ENCODE measurements at places on chromosomes 5 and 9.

- no peak for DNase-seq
Observed at GRCh38 chr5:76716456-76717157, 681 bp downstream of the F2R start.

DNA sequence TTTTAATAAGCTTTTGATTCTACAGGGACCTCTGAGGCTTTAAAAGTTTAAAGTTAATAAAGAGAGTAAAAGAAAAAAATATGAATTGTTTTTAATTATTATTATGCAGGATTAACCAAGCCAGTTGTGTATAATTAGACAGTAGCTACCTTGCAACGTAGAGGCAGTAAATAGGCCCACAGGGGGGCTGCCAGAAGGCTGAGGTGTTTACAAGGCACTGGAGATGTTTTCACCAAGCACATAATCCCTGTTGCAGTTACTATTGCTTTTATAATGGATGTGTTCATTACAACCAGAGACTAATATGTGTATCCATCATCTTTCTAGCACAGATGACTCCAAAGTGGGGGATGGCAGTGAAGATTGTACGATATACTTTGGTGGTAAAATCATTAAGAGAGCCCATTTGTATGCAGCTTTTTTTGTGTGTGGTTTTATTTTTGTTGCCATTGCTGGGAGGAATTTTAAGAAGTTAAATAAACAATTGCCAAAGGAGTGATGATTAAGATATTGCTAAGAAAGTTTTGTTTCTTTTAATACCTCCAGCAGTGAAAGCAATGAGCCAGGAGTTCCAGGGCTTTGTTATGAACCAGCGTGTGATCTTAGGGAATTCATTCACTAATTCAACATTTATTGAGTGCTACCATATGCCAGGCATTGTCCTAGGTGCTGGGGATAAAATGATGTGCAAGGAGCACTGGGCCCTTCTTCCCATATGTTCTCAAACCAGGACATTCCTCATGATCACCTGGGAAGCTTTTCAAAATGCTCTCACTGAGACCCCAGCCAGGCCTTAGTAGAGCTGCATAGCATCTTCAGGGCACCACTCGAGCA lies 138.7 kb upstream of the EFNA5 start:
- no peak for DNase-seq

DNA sequence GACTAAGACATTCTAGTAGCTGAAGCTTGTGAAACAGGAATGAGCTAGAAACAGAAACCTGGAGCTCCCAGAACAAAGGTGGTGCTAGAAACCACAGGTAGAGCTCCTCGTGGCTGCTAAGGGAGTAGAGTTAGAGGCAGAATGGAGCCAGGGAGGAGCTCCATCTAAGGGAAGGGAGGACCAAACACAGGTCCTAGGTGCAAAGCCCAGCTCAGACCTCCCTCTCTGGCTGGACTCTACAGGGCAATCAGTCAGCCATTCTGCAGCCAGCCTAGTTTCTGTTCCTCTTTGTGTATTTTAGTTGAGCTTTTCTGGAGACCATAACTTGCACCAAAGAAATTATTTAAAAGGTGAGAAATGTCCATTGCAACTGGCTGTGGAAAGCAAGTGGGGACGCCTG lies 70.4 kb downstream of the CRB2 start:
- DNase-seq, result no peak

DNA sequence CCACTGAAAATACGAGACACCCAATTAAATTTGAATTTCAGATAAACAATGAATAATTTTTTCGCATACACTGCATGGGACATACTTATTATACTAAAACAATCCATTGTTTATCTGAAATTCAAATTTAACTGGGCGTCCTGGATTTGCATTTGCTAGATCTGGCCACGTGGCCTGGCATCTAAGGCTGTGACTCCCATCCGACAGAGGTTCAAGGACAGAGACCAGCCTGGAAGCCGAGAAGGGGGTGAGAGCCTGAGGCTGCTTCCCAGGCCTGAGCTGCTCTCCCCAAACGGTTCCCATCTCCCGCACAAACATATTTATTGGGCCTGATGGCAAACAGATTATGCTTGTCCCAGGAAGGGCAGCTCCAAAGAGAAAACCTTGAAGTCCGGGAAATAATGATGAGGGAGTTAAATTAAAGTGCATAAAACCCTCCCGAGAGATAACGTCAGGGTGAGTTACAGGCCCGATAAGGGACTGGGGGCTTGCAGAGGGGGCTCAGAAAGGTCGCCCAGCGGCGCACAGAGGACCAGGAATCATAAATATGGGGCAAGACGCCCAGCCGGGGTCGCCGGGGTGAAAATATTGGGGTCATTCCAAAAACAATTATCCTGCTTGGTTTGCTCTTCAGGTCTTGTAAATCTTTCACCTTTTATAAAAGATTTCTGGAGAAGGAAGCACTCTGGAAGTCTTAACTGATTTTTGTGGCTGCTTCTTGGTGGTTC lies 163.7 kb downstream of the GAPVD1 start:
- no peak for DNase-seq

DNA sequence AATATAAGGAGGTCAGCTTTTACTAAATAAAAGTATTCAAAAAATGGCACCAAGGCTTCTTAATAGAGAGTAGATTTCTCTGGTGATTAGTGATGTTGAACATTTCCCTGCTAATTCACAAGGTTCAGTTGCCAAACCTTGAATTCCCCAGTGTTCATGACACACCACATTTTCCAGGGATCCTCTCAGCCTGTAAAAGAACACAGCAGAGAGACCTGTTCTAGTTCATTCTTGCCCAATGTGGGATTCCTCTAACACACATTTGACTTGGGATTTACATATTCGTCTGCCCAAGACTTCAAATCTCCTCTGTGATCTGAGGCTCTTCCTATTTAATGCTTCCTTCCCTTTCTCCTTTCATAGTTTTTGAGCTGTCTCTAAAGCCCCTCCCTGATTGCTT lies 273.2 kb upstream of the CDH9 start:
- DNase-seq, result no peak

DNA sequence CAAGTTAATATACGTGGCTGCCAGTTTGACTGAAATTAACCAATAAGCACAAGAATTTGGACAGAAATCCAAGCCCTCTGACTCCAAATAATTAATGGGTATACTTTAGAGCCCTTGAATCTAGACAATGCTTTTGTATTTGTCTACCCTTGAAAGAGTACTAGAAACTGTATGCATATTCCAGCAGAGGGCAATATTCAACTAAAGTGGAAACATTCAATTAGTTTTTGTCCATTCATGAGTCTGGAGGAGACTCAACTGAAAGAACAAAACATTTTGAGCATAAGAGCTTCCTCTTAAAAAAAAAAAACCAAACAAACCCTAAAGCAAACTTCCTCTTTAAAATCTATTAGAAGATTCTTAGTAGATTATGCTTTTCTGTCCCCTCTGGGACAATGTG lies 157.8 kb downstream of the ARHGEF28 start:
- no peak for DNase-seq

DNA sequence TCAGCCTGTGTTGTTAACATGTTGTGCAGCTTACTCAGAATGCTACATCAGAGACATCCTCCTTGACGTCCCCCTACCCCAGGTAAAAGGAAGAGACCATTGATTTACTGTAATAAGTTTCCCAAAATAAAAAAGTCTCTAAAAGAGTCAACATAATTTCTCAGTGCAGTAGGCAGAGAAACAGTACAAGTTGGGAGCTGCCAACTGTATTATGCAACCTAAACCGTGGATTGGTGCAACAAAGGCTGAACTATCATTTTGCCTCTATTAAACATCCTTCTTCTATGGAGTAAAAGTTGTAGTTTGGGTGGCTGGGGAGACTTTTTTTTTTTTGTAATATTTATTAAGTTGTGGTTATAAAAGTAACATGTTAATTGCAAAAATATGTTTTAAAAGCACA lies 208.0 kb downstream of the NR3C1 start:
- DNase-seq, result no peak

DNA sequence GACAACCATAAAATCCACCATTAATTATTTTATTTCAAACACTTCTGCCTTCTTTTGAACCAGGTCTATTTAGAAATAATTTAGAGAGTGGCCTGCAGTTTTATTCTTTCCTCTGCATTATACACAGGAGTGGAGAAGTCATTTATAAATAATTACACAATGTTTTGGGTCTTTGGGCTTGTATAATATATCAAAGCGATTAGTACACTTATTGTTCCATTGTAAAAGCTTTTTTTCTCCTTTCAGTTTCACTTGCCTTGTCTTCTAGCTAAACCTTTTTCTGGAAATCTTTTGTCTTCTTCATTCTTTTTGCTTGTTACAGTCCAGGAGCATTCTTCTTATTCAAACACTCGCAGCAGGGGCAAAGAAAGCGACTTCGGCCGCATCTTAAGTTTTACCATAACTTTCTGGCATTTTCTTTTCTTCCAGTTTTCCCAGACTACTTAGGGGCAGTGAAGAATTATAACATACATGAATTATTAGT lies 7.3 kb upstream of the NEUROG1 start:
- no peak for DNase-seq

DNA sequence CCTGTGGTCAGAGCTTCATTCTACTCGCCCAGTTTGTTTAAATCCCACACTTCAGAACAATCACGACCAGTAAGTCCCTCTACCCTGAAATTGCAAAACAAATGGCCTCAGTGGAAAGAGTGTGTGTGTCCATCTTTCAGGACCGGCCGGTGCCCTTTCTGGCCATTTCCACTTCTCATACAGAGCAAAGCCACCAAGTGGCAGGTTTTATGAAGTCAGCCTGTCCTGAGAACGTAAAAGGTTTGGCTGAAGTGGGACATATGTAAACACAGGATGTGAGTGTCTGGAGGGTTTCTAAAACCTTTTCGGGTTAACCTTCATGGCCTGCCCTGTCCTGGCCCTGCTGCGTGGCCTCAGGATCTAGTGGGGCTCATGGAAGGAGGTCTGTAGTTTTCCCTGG lies 24.7 kb downstream of the NXNL2 start:
- no peak for DNase-seq

DNA sequence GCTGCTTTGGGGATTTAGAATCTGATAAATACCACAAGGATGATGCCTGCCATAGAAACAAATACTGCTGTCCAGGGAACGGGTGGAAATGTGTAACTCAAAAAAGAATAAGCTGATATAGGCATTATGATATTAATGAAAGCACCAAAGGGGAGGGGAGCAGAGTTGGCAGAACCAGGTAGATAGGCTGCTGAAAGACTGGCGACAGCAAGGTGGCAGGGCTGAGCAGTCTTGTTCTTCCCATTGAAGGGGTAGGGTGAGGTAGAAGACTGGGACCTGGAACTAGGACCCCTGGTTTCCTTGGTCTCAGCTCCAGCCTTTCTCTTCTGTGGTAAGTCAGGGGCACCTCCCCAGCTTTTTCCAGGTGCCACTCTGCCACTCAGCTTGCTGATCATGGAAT lies 31.4 kb upstream of the TMOD1 start:
- DNase-seq, result no peak

DNA sequence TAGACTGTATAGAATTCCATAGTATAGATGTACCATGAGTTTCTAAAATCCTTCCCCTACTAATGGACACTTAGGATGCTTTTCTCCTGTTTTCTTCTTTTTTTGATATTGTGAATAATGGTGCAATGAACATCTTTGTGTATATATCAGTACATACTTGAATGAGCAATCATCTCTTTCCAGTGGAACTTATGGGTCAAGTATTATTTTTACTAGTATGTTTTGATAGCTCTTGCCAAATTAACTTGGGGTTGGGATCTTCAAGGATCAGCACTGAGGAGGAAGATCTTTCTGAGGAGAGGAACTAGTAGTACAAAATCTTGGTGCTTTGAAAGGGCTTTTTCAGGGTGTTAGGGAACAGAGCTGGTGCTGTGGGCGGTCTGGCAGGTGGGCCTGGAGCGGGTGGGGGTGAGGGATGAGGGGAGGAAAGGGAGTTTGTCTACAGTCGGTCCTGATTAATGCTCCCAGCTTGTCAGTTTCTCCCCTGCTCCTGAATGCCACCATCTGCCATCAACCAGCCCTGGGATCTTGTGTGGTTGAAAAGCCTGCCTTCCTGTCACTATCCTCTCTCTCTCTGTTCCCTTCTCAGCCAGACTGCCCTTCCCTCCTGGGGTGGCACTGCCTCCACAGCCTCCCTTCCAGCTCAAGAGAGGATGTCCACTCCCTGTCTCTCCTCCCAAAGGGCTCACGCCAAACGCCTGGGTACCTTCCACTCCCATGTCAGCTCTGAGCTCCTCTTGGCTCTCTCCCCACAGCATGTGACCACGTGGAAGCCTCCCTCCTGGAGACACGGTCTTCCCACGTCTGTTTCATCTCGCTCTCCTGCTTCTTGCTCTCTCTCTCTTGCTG lies 185.9 kb downstream of the DAB2IP start:
- DNase-seq, result no peak

- DNase-seq, result no peak
Observed at GRCh38 chr5:153463806-153464205, 26.7 kb upstream of the GRIA1 start.

DNA sequence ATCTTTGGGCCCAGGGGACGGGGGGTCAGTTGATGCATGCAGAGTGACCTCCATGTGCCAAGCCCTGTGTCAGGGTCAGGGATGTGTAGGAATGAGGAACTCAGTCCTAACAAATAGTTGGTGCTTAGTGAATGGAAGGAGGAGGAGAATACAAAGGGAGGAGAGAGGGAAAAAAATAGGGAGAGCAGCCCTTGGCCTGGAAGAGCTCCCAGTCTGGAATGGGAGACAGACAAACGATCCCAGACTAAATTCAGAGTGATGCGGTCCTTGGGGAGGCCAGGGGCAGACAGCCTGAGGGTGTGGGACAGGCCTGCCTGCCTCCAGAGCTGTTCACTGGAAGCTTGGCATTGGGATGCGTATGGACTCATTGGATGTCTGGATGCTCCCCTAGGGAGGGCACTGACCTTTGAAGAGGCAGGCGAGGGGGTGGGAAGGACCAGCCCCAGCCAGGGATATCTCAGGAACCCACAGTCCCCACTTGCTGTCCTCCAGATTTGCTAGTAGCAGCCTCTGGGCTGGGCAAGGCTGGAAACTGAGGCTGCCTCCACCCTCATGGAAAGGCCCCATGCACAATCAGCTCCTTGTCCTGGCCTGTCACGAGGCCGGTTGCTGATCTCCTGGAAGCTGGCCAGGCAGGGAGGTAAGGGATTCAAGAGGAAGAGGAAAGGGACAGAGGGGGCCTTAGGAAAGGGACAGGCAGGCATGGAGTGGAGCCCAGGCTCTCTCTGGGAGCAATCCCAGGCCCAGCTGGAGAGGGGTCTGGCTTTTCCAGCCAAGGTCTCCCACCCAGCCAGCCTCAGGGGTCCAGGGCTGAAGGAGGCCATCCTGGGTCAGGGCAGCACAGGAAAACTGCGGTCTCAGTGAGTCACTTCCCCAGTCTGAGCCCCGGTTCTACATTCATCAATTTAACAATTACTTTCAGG lies 69.0 kb upstream of the GGTA1 start:
- DNase-seq, result no peak
